ENCODE measurements at places on chromosomes 16 and 17.

GRCh38 chr16:28067604-28068379, 4.3 kb upstream of the GSG1L start:
- no peak for DNase-seq

DNA sequence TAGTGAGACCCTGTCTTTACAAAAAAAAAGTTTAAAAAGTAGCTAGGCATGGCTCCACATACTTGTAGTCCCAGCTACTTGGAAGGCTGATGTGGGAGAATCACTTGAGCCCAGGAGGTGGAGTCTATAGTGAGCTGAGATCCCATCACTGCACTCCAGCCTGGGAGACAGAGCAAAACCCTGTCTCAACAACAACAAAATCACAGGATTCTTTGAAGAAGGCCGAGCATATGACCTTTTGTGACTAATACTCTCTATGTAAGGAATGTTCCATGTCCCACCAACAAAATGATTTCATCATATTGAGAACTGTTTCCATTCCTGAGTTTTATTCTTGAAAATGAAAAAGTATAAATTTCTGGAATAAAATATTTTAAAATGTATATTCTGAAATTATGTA, 58.9 kb upstream of the EFCAB3 start:
- DNase-seq: no peak

- DNase-seq: no peak
These were observed 447.6 kb downstream of the TOX3 start for GRCh38 chr16:52099382-52099781.

DNA sequence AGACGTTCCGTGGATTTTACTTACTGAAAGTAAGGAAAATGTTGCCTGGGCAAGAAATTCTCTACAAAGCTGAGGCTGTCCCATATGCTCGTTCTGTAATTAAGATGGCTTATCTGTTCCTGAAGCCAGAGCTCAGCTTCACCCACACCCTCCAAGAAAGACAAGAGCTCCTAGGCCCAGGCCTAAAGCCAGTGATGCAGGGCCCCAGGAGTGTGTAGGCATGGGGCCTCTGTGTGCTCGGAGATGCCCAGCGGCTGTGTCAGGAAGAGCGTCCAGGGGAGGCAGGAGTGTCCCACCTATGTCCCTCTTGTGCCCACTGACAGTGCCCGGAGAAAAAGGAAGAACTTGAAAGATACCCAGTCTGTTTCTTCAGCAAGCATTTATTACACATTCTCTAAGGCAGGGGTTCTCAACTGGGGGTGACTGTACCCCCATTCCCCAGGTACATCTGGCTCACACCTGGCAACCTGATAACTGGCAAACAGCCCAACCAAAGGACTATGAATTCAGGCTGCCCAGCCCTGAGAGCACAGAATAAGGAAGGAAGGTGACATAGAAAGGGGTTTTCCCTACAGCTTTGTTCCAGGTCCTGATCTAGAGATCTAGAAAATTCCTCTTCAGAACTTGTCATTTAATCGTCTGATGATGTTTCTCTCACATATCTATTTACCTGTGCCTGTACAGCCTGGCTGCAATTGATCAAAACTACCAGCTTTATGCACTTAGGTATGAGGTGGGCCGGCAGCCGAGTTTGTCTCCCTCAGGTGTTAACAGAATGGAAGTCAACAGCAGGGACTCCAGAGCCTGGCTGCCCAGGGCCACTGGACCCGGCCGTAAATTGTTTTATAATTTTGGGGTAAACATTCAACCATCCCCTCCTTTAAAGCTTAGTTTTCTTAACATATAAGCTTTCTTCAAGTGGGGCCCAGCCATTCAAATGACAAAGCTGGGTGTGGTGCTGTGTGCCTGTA, 12.0 kb downstream of the SNN start:
- DNase-seq: no peak

DNA sequence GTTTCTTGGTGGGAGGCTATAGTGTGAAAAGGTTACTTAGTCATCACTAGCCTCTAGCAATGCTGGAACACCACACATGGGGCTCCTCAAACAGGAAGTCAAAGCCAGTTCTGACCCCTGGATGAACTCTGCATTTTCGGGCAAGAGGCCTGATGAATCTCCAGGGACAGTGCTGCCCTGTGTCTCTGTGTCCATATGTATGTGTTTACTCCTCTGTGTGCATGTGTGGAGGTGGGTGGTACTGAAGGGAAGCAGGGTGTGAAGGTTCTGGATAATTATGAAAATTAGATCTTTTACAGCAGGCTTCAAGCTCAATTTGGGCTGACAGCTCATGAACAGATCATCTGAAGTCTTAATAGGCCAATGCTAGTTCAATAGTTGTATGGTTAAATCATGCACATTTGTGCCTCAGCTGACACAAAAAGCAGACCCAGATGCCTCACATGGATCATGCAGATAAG, 133.6 kb downstream of the SNX11 start:
- no peak for DNase-seq

DNA sequence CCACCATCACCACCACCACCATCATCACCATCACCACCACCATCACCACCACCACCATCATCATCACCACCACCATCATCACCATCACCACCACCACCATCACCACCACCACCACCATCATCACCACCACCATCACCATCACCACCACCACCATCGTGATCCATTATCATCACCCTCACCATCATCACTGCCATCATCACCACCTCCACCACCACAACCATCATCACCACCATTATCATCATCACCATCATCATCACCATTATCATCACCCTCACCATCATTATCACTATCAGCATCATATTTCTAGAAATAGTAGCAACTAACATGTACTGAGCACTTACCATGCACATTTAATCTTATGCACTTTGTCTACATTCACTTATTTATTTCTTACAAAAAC, 94.9 kb downstream of the C16orf95 start:
- DNase-seq: no peak

DNA sequence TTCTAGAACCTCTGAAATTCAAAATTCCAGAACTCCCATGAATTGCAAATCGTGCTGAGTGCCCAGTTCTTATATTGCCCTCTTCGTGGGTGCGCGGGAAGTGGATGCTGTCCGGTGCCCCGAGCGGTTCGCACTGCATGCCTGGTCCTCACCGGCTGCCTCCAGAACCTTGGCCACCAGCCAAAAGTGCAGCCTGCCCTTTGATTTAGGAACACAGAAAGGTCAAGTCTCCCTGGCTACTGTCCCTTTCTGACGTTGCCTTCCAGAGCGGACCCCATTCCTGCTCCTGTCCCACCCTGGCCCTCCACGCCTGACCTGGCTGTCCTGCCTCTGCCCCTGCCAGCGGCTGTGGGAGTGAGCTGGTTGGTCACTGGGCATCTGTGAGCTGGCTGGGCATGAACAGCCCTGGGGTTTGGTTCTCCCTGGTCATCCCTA, 9.7 kb downstream of the NEUROD2 start:
- DNase-seq: no peak

DNA sequence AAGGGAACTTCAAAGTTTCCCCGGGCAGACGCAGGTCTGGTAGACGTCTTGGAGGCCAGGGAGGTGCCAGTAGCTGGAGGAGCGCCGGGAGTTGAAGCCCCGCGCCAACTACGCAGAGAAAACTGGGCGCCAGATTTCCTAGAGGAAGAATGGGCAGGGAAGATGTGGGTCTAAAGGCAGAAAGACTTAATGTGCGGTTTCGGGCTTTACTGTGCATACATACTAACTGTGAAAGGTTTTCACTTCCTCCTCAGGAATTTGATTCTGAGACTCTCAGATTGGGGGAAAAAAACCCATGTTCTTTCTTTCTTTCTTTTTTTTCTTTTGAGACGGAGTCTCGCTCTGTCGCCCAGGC, 331 bp upstream of the ZNF287 start:
- DNase-seq: no peak

GRCh38 chr16:84501077-84501735, 3.3 kb downstream of the MEAK7 start:
- DNase-seq: no peak

GRCh38 chr17:78892936-78893379, 10.0 kb downstream of the CEP295NL start:
- no peak for DNase-seq

- no peak for DNase-seq
These were observed 57.8 kb downstream of the STH start for GRCh38 chr17:46056800-46057304.

GRCh38 chr17:41308251-41308917, 725 bp downstream of the KRTAP16-1 start:
- DNase-seq: peak; percentile 70

DNA sequence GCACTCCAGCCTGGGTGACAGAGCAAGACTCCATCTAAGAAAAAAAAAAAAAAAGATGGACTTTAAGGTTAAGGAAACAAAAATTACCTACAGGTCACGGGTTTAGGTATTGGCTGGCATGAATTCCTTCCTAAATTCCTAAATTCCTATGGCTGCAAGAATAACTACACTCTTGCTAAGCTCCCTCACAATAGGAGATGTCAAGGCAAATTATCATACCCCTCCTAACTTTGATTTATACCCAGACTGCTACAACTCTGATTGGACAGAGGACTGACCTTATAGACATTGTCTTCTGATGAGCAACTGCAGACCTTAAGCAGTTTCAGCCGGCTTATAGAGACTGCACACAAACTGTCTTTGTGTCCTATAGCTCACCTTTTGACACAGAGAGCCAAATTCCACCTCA, 25.1 kb upstream of the TMC7 start:
- no peak for DNase-seq

DNA sequence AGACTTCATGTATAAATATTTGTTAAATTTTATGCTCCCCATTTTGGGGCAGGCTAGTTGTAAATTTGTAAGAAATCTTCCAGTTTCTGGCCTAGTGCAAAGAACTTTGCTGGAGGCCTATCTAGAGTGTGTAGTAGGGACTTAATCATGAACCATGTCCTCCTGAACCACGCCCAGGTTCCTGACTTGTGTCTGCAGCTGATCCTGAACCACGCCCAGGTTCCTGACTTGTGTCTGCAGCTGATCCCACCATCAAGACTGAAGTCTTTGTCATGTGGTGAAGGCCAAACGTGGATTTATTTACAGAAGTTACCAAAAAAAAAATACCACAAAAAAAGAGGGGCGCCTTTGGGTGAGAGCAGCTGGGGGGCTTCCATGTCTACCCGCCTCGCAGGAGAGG, 33.1 kb downstream of the LMF1 start:
- DNase-seq: no peak

Data from central memory CD8-positive, alpha-beta T cell (primary cell).